SW 1271 (cell line): ENCODE measurements at places on chromosomes 1 and 21.

- no peak for DNase-seq
Observed at GRCh38 chr1:161216945-161217712, 2.0 kb downstream of the FCER1G start.

DNA sequence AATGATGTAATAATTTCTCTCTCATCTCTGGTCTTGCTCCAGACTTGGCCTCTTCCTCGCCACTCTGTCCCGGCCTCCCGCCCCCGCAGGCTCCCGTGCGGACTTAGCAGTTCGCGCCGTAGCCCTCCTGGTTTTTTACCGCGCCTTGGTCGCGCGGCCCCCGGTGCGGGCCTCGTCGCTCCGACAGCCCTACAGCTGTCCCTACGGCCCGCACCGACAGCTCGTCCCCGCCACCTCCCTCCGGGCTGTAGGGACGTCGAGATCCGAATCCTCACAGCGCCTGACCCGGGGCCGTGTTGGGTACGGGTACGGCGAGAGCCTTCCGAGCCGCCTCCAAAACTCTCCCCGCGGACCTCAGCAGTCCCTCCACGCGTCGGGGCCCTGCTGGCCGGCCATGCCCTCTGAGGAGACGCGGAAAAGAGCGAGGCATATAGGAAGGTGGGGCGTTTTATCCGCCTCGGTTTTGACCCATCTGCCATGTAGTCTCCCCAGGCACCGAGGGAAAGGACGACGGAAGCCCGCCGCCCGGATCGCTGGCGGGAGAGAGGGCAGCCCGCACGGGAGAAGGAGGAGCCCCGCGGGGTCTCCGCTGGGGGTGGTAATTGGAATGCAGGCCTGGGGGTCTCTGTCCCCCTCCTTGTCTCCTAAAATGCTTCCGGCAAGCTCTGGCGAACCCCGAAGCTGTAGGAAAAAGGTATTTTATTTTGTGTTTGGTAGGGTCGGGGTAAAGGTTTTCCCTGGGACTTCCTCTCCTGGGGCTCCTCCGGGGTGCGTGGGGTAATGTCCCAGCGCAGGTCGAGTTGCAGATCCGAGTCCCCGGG, 3.3 kb downstream of the LHX4 start:
- DNase-seq = no peak

DNA sequence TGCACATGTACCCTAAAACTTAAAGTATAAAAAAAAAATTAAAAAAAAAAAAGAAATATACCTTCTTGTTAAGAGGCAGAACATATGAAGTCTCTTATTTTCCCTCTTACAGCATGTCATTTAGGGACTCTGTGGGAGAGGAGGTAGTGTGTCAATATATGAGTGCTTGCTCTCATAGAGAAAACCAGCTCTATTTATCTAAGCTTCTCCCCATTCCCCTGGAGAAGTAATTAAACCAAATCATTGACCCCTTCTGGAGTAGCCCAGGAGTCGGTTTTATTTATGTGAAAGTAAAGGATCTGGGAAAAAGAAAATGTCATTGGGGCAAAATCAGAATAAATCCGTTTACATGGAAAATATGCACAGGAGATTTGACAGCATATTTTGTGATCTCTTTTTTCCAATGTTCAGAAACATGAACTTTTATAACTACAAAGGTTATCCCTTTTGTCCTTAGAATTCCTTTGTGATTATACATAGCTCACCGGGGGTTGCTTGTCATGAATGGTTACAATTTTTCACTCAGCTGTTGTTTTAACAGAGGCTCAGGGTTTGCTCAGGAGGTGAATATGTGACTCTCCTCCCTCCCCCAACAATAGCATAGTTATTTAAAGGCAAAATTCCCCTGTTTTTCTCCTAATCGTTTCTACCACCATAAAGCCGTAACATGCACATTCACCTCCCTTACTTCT, 114.5 kb upstream of the C1orf21 start:
- DNase-seq = no peak

GRCh38 chr1:116330342-116330652, 42.7 kb upstream of the ATP1A1 start:
- DNase-seq = no peak

DNA sequence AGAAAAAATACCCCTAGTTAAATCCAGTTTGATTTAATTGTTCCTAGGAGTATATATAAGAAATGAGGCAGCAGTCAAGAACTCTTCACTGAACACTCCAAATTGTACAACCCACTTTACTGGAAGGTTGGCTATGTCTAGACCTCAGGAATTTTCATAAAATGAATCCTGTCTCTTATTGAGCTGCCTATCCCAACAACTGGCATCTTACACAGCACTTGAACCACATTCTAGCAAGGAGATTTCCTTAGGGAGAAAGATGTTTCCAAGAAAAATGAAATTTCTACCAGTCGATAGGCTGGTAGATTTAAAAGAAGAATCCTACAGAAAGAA, 16.3 kb downstream of the RNF19B start:
- no peak for DNase-seq

GRCh38 chr1:164466001-164466421, 93.0 kb upstream of the PBX1 start:
- DNase-seq = no peak

- no peak for DNase-seq
Observed at GRCh38 chr21:37375866-37376574, 9.4 kb downstream of the DYRK1A start.

GRCh38 chr1:217585577-217585976, 45.3 kb downstream of the GPATCH2 start:
- DNase-seq = no peak

DNA sequence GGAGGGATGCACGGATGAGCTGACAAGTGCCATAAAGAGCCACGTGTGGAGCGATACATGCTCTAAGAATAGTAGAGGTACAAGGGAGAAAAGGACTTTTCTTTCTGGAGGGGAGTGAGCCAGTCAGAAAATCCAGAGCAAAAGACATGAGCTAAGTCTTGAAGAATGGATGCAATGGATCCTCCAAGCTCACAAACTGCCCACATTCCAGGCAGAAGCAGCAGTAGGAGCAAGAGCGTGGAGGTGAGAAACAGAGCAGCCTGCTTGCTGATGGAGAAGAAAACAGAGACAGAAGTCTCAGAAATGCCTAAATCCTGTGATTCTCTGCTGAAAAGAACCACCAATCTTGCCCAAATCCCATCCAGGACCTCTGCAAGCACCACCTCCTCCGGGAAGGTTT, 78.2 kb upstream of the RALGPS2 start:
- DNase-seq = no peak

- DNase-seq = no peak
Observed at GRCh38 chr1:35369922-35370671, 101.6 kb downstream of the ZMYM4 start.

- DNase-seq = no peak
Observed at GRCh38 chr1:188314557-188315137, 1485.9 kb downstream of the PLA2G4A start.

DNA sequence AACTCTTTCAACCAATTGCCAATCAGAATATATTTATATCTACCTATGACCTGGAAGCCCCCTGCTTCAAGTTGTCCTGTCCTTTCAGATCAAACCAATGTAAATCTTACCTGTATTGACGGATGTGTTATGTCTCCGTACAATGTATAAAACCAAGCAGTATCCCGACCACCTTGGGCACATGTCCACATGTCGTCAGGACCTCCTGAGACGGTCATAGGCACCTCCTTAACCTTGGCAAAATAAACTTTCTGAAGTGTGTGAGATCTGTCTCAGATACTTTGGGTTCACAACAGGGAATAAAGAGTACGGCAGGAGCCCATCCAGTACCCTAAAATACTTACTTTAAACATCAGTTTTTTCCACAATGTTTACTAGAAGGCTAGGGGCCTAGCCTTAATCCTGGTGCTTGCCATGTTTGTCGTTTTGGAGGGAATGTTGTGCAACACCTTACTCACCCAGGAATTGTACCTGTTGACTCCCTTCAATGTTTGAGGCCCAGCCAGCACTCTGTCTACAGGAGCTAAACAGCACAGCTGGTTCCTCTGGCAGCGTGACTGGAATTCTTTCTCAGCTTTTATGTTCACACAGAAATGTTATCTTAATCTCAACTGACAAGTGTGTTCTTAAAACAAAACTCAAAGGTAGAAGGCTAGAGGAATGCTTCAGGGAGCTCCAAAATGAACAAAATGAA, 90.8 kb upstream of the USP25 start:
- no peak for DNase-seq

DNA sequence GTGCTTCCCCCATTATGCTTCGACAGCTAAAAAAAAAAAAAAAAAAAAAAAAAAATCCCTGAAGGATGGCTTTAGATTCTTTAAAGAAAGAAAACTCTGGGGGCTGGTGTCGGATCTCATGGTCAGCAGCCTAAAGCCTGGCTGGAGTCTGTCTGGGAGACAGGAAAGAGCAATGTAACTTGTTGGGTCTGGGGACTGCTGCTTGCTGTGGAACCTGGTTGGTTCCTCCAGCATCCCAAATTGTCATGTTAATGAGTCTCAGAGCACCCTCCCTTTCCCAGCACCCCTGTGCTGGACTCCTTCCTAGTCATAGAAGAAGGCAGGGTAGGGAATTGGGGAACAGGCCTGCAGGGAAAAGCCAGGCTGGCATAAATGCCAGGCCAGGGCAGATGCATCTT, 3.0 kb downstream of the KCNC4 start:
- no peak for DNase-seq

- no peak for DNase-seq
Observed at GRCh38 chr1:114159941-114160340, 6.3 kb upstream of the SYT6 start.

GRCh38 chr1:40592107-40592803, 60.8 kb downstream of the ZNF684 start:
- DNase-seq = no peak

GRCh38 chr1:231534703-231535159, 6.3 kb downstream of the TSNAX start:
- no peak for DNase-seq

DNA sequence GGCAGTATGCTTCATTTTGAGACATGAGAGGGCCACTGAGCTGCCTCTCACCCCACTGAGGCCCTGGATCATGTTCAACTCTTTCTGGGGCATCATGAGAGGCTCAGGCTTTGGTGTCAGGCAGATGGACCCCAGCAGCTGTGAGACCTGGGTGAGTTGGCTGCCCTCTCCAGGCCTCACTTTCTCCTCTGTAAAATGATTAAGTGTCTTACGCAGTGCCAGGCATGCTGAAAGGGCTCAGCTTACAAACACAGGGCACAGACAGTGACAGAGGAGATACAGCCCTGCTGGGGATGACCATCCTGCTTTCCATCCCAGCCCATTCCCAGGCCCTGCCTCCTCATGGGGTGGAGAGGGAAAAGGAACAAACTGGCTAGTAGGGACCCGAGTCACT, 387.4 kb downstream of the MATN1 start:
- DNase-seq = no peak

DNA sequence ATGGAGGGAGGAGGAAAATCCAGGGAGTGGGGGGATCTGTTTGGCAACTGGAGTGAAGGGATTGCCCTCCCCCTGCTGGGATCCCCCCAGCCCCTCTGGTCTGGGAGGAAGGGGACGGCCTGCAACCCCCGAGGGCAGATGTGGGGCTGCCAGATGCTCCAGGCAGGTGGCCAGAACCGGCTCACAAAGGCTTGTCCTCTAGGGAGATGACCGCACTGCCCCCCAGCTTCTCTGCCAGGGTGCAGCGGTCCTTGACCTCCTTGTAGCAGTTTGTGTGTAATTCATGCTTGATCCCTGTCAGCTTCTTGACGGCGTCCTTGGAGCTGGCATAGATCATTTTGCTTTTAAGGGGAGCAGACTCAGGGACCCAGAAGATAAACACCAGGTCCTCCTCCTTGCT, 69.2 kb downstream of the ROR1 start:
- no peak for DNase-seq

- no peak for DNase-seq
Observed at GRCh38 chr1:43968348-43968948, 1.4 kb upstream of the DPH2 start.

- DNase-seq = no peak
Observed at GRCh38 chr1:185325413-185325812, 8.4 kb upstream of the IVNS1ABP start.

DNA sequence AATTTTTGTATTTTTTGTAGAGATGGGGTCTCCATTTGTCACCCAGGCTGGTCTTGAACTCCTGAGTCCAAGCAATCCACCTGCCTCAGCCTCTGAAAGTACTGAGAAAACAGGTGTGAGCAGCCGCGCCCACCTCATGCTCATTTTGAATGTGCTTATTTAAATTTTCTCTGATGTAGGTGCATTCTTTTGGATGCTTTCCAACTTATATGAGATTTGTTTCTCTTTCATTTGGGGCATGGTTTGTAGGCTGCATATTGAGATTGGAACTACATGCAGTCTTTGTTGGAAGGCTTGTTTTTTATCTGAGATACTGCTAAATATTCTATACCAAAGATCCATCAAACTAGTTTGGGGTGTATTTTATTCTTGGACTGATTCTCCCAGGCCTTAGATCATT, 81.0 kb upstream of the IVNS1ABP start:
- no peak for DNase-seq

- no peak for DNase-seq
Observed at GRCh38 chr1:9384751-9385245, 92.1 kb downstream of the SPSB1 start.
